ENCODE measurements at places on chromosomes 11 and 22.

DNA sequence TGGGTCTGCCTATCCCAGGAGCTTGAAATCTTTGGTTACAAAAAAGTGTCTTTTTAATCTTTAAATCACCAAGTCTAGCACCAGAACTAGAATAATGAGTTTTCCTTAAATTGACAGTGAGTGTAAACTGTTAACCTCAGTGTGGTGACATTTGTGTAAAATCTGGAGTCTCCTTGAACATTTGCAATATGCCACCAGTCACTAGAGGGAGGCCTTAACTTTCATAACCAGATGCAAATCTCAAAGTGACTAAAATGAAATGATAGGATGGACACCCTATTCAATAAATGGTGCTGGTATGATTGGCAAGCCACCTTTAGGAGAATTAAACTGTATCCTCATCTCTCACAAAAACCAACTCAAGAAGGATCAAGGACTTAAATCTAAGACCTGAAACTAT, 8.3 kb upstream of the SCGB1D2 start:
- no peak for DNase-seq

- DNase-seq, result no peak
These were observed 2.0 kb upstream of the AP5B1 start for GRCh38 chr11:65782816-65783228.

- DNase-seq, result no peak
These were observed 62.1 kb downstream of the DDI1 start for GRCh38 chr11:104098555-104098954.

GRCh38 chr11:67632175-67632981, 2.6 kb upstream of the NUDT8 start:
- peak; percentile 22 for DNase-seq

DNA sequence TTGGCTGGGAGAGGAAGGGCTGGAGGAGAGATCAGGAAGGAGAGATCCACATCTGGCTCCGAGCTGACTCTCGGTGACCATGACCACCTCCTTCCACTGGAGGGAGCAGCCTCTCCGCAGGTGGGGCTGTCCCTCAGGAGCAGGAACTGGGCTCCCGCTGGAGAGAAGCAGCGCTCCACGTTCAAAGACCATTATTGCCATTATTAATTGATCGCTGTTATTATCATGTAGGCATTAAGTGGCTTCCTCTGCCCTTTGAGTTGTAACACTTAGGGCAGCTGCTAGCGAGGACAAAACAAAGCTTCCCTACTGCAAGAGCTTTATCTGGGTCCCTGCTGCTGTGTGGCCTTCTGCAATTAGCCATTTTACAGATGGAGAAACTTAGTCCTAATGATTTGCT, 251.9 kb downstream of the ST3GAL4 start:
- peak; percentile 74 for DNase-seq
